MV-4-11 (cell line): ENCODE measurements at places on chromosomes 6 and 20.

- peak; percentile 50 for DNase-seq
Observed at GRCh38 chr20:44217342-44218092, 6.9 kb upstream of the OSER1 start.

GRCh38 chr6:74197310-74197709 is 501.3 kb downstream of the CD109 start:
- no peak for DNase-seq

GRCh38 chr20:32762754-32763201 is 593 bp downstream of the DNMT3B start:
- DNase-seq: no peak

GRCh38 chr6:35505999-35506412 is 6.7 kb downstream of the TULP1 start:
- DNase-seq: no peak

GRCh38 chr6:129603741-129604140 is 106.2 kb downstream of the ARHGAP18 start:
- DNase-seq: peak; percentile 59

DNA sequence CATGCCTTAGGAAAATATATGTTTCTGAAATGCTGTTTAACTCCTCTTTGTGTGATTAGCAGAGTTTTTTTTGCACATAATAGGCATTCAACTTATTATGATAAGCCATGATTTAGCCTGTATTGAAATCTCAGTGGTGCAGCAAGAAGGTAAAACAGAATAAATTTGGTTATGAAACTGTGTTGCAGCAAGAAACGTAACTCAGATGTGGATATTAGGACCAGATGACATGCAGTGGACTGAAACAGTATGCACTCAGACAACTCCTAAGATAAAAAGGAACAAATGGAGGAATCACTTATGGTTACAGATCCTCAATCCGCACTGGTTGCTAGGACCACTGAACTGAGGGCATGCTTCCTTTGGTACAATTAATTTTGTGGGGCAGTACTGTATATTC is 254.2 kb upstream of the HSF2 start:
- DNase-seq: no peak

GRCh38 chr20:33570743-33571142 is 80.8 kb downstream of the CBFA2T2 start:
- DNase-seq: no peak

- no peak for DNase-seq
Observed at GRCh38 chr20:9389346-9389745, 125.0 kb upstream of the LAMP5 start.

GRCh38 chr20:34437330-34437986 is 74.4 kb downstream of the ITCH start:
- DNase-seq: peak; percentile 46

GRCh38 chr20:5657190-5657875 is 92.9 kb upstream of the SHLD1 start:
- peak; percentile 62 for DNase-seq

- DNase-seq: peak; percentile 85
Observed at GRCh38 chr20:11219192-11219591, 545.4 kb upstream of the JAG1 start.

DNA sequence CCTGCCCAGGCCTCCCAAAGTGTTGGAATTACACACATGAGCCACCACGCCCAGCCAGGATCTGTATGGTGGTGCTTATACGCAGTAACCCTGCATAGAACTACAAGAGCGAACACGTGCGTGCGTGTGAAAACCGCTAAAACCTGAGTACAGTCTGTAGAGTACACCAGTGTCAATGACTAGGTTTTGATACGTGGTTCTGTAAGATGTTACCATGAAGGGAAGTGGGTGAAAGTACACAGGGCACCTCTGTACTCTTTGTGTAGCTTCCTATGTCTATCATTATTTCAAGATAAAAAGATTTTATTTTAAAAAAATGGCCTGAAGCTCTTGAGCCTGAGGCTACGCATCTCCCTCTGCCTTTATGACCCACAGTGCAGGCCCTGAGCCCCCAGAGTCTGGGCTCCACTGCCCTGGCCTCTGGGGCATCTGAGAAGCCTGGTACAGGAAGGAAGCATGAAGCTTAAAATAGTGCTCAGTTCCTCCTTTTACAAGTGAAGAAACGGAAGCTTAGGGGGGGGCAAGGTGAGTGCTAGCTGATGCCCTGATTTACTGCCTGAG is 21.6 kb downstream of the LY86 start:
- DNase-seq: peak; percentile 77

- no peak for DNase-seq
Observed at GRCh38 chr6:22696481-22696880, 127.1 kb downstream of the HDGFL1 start.

GRCh38 chr6:145539831-145540230 is 195.5 kb downstream of the EPM2A start:
- DNase-seq: no peak

- no peak for DNase-seq
Observed at GRCh38 chr6:82363428-82364086, at the start of gene TPBG. Gene TPBG (plus strand): TSS chr6:82363817. CDS start chr6:82364962, 1,145 bp downstream.
